ENCODE measurements at places on chromosomes 2 and 18.

- no peak for DNase-seq
Observed at GRCh38 chr2:46385786-46386577, 88.8 kb downstream of the EPAS1 start.

DNA sequence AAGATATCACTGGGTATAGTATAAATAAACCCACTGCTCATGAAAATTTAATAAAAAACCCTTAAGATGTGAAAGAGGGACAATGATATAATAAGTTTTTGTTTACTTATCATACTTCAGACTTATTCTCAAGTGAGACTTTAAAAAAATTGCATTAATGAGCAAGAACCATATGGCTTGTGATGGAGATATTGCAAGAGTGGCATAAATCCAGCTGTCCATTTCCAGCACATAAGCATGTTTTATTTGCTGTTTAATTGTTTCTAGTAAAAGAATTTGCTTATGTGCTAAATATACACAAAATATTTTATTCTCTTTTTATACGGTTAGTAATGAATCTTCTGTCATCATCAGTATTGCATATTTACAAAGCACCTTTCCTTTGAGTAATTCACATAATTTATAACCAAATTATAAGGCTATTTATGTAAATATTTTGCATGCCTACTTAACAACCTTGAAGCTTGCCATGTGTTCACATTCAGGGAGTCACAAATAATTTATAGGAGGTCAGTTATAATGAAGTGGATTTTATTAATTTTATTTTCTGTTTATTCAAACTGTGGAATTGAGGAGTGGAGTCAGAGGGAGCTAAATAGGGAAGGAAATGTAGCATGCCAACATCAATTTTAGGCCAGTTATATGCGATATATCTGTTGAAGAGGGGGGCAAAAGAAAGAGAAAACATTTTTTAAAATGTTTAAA, 318.5 kb upstream of the CWC22 start:
- no peak for DNase-seq

- no peak for DNase-seq
Observed at GRCh38 chr18:42112657-42113420, 157.8 kb downstream of the PIK3C3 start.

DNA sequence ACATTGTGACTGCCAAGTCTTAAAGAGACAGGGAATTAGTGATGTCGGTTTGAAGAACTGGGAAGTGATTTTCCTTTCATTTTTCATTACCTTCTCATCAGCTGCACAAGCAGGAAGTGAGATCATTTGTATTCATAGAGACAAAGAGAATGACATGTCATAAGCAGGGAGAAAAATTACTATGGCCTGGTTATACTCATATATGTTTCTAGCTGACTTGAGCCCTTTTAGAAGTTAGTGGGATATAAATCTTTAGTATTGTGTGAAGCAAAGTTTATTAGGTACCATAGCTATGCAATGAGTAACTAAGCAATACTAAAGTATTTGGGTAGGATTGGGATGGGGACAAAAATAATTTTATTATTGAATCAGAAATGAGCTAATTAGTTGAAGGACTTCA, 284.1 kb downstream of the PID1 start:
- DNase-seq, result no peak

GRCh38 chr2:66596256-66596655, 161.3 kb downstream of the MEIS1 start:
- no peak for DNase-seq

GRCh38 chr2:99747842-99748241, 258.0 kb upstream of the REV1 start:
- DNase-seq, result no peak

- no peak for DNase-seq
Observed at GRCh38 chr18:58562146-58562998, 66.5 kb downstream of the ALPK2 start.

GRCh38 chr2:26635401-26635800, 5.8 kb downstream of the CIB4 start:
- no peak for DNase-seq

DNA sequence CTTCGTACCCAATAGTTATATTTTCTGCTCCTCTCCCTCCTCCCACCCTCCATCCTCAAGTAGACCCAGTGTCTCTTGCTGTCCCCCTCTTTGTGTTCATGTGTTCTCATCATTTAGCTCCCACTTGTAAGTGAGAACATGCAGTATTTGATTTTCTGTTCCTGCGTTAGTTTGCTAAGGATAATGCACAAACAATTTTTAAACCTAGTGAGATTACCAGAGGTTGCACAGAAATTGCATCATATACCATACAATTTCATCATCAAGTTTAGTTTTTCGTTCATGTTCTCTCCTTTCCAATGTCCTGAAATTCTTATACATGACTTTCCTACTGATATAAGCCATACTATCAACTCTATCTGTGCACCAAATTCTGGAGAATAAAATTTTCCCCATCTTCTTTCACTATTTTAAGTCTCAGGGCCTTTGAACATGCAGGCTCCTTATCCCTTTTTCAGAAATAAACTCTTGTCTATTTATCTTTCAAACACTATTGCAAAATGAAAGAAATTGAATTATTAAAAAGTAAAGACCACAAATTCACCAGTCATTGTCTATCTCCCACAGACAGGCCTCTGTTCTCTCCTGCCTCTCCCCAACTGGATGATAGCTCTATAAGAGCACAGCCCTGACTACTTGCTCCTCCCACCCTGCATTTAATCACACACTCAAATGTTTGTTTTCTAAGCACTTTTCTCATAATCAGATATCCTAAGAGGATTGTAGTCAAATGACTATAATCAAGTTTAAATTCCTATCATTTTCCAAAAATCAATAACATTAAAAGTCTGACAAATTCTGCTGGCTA, 27.2 kb upstream of the B4GALT6 start:
- no peak for DNase-seq

DNA sequence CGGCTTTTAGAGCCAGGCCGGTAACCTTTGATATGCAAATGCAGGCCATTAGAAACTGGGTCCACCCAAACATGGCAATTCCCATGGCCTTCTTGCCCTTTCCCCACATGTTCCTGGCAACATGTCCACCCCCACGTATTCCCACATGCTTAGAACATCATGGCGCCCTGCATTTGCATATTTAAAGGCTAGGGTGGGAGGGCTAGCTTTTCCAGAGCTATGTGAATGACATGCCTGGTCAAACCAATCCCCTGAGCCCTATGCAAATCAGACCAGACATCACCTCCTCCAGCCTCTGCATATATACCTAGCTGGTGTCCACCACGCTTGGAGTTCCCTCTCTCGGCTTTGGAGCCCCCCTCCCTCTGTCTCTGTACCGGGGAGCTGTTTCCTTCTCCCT, 481.9 kb downstream of the CDH2 start:
- DNase-seq, result no peak

DNA sequence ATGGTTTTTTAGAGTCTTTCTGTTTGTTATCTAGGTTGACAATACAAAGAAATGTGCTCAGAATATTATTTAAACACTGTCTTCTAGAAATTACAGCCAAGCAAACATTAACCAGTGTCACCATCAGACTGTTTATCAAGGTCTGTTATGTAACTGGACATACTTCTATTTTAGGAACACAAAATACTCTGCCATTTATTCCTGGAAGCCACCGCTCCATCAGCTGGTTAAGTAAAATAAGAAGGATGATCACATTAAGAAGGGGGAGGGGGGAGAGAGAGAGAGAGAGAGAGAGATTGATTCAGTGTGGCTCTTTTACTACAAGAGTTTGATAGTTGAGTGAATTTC, 47.9 kb downstream of the MBP start:
- DNase-seq, result no peak

GRCh38 chr2:145569108-145569507, 1049.2 kb upstream of the ZEB2 start:
- DNase-seq, result no peak

GRCh38 chr2:222693837-222694236, 22.4 kb downstream of the MOGAT1 start:
- no peak for DNase-seq

- no peak for DNase-seq
Observed at GRCh38 chr2:127508631-127509034, 17.7 kb downstream of the IWS1 start.

DNA sequence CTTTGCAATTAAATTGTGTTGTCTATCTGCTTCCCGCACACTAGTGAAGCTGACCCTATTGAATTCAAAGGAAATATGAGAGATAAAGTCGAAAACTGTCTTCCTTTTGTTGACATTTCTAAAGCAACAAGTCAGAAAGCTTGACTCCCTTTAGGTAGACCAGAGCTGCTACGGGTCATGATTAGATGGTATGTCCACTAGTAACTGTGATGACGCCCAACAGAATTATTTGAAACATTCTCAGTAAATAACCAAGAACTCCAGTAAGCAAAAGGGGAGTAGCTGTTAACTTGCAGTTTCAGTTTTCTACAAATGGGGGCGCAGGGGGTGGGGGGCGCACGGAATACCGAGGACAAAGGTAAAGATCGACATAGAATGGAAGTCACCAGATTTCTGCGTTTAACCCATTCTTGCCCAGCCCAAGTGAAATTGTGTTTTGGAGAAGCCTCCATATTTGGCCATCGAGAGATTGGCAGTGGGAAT, 56.4 kb downstream of the CRIM1 start:
- no peak for DNase-seq

DNA sequence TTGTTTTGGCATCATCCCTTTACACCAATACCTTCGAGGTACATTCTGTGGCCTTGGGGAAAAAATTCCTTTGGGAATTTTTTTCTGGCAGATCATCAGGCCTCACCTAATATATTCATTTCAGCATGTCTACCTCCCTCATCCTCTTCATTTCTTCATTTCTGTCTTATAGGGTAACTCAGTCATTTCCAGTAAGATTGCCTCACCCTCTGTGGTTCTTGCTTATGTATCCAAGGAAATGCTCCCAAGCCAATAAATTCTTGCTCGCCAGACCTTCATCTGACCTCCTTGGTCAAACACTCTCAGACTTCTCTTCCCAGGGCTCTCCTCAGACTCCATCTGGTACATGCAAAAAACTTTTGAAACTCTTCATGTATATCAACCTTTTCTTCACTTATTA, 265.6 kb downstream of the TMX3 start:
- DNase-seq, result no peak

DNA sequence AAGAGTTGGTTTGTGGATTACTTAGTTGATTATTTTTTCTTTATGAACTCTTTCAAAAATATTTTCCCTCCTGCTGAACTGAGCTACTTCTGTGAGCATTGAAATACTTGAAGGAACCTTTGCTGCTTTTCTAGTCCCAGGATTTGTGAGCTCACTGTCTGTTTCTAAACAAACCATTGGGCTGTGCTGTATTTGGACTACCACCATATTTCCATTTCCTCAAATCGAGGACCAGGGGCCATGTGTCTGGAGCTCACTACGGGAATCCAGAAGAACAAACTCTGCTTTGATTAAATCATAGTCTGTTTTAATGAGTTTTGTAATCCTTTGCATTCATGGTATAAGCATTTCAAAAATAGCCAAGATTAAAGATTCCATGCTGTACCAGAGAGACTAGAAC, 1.3 kb downstream of the MRPL33 start:
- DNase-seq, result no peak

- no peak for DNase-seq
Observed at GRCh38 chr2:58764338-58765104, 523.4 kb upstream of the FANCL start.

DNA sequence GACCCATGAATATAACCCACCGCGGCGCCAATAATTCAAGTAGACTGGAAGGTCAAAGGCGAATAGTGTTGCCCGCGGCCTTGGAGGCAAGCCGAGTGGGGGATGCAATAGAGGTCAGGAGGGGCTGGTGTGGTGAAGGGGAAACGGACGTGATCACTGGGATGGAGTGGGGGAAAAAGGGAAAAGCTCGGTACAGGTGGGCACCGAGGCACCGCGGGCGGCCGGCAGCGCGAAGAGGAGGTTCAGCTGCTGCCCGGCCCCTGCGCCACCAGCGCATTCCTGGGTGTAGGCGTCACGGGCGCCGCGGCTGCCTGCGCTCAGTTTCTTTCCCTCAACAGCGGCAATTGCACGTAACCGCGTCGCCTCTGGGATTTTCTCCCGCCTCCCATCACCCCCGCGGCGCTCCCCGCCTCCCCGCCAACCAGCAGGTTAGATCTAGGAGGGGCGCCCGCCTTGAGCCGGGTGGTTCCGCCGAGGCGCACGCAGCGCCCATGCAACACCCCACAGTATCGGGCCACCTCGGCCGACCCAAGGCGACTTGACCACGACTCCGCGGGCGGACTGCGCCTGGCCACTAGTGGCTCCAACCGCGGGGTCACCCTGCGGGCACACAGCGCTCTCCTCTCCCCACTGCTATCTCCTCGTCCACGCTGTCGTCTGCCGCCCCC, 1.5 kb downstream of the RND3 start:
- no peak for DNase-seq

DNA sequence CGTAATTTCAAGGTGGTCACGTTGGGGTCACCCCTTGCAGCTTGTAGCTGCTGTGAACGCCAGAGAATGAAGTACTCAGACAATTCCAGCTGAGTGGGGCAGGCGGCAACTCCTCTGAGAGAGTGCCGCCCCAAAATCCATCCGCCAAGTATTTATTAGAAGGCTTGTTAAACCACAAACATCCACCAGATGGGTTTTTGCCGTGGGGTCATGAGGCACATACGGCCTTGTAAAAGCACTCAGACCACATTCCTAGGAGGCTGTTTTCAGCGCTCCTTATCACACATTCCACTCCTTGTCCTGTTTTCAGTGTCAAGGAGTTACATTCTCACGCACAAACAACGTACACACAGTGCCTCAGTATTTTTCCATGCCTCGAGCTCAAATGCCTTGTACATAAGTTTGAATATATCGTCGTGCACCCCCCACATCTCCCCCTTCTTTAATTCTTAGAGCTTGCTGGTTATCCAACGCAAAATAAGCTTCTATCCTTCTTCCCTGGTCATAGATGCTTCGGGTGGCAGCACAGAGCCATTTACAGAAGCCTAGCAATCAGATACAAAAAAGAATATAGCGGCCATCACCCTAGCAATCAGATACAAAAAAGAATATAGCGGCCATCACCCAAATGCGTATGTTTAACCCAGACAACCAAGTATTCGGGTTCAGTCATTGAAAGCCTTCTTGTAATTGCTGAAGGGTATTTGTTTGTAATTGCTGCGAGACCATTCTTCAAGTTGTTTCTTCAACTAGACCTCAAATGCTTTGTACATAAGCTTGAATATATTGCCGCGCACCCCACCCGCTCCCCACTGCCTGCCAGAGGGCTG, 7.3 kb downstream of the ALPP start:
- DNase-seq, result no peak

- no peak for DNase-seq
Observed at GRCh38 chr2:30470426-30470825, 23.4 kb downstream of the LCLAT1 start.

- no peak for DNase-seq
Observed at GRCh38 chr2:140528982-140529381, 1601.8 kb downstream of the LRP1B start.

DNA sequence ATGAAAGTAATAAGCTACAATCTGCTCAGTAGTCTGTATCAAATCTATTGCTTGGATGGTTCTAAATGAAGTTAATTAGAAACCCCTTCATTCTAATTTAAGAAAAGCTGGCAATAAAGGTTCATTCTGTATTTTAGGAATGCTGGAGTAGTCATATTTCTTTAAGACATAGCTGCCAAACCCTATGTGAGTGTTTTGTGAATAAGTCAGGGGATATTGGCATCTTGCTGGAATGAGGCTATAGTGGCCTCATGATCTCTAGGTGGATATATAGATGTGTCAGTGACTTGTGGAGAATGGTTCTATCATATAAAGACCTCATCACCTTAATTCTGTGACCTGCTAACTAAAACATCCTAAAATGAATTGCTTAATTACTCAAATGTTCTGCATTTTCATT, 196.3 kb downstream of the PDE1A start:
- DNase-seq, result no peak

- no peak for DNase-seq
Observed at GRCh38 chr18:74742573-74743243, 145.0 kb downstream of the ZNF407 start.

- DNase-seq, result no peak
Observed at GRCh38 chr2:137912371-137912770, 51.9 kb upstream of the HNMT start.
